ENCODE measurements at places on chromosomes 11 and 22.
A peak's percentile ranks its signal among the peaks of the same experiment; 100 is the strongest.

DNA sequence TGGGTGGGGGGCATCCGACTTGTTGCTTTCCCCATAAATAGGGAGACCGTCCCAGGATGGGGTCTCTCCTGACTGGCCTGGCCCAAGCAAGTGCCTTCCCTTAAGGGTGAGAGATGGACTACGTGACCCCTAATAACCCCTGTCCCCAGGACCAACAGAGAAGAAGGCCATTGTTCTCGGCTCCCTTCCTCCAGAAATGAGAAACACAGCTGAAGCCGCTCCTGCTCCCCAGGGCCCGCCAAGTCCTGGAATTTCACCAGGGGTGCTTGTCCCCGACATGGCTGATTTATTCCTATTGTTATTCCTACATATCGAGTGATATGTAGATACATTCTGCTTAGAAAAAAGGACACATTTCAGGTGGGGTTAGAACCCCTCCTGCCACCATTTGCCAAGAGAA, 100.8 kb downstream of the TP53I11 start:
- no peak for DNase-seq

GRCh38 chr11:2847561-2847960, 38.0 kb downstream of the CDKN1C start:
- no peak for DNase-seq

DNA sequence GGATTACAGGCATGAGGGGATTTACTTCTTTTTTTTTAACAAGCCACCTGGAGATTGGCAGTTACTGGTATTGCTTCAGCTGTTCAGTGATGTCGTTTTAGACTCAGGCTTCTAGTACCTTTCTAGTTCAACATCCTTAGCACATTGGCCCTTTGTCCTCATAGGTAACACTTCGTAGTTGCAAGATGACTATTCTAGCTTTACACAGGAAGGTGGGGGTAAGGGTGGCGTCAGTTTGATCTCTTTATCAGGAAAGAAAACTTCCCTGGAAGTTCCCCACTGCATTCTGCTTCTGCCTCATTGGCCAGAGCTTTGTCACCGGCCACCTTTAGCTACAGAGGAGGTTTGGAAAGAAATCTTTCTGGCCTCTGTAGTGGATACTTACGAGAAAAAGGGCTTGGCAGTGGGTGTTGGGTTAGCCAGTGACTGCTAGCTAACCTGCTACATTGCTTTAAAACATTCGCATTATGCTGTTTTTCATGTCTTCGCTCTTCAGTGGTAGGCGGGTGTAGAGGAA, 40.7 kb downstream of the SFI1 start:
- DNase-seq, result no peak

GRCh38 chr22:27489178-27489675, 312.3 kb downstream of the MN1 start:
- no peak for DNase-seq

- DNase-seq, result no peak
Measured at GRCh38 chr11:117734601-117735024, 62.4 kb downstream of the DSCAML1 start.

DNA sequence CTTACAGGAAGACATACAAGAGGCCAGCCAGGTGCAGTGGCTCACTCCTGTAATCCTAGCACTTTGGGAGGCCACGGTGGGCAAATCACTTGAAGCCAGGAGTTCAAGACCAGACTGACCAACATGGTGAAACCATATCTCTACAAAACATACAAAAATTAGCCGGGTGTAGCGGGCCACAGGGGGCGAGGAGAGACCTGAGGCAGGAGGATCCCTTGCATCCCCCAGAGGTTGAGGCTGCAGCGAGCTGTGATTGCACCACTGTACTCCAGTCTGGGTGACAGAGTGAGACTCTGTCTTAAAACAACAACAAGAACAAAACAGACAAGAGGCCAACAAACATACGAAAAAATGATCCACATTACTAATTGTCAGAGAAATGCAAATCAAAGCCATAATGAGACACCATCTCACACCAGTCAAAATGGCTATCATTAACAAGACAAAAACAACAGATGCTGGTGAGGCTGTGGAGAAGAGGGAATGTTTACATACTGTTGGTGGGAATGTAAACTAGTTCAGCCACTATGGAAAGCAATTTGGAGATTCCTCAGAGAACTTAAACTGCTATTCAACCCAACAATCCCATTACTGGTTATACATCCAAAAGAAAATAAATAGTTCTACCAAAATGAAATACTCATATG, 498.8 kb upstream of the ARHGAP42 start:
- no peak for DNase-seq

- DNase-seq, result no peak
Measured at GRCh38 chr11:120898568-120898967, 125.3 kb upstream of the TBCEL start.

DNA sequence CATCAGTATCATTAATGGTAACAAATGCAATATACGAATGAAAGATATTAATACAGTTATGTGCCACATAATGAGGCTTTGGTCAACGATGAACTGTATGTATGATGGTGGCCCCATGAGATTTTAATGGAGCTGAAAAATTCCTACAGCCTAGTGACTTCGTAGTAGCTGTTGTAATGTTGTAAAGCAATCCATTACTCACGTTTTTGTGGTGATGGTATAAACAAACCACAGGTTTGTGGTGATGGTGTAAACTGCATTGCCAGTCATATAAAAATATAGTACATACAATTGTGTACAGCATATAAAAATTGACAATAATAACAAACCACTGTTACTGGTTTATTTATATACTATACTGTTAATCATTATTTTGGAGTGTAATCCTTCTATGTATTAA, 27.4 kb upstream of the GRIA4 start:
- no peak for DNase-seq

DNA sequence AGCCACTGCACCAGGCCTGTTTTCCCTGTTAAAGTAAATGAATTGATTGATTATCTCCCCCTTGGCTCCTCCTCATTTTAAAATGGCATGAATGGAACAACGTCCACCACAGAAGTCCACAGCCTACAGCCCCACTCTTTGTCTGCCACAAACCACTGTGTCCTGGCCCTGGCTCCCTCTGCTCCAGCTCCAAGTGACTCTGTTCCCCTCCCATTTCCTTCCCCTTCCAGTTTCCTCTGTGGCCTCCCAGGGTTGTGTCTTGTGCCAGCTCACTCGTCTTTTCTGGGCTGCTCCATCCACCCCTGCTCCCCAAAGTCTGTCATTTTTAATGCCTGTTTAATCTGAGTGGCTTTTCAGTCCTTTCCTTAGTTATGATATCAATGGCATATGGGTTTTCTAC, 52.4 kb upstream of the CD5 start:
- no peak for DNase-seq

DNA sequence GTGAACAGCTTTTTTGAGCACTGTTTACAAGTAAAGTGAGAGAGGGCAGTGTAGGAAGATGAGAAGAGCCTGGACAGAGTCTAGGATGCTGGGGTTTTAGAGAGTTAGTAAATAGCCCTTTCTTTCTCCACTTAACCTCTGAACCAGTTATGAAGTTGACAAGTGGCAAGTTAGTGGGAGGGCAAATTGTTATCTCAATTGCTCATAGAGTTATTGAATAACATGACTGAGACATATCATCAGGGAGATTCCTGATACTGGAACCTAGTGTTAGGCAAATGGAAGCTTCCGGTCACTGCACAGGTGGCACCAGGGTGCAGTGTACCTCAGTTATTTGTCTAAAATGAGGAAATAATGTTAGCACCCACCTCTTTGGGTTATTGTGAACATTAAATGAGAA, 57.8 kb upstream of the PTPN5 start:
- DNase-seq, result no peak

DNA sequence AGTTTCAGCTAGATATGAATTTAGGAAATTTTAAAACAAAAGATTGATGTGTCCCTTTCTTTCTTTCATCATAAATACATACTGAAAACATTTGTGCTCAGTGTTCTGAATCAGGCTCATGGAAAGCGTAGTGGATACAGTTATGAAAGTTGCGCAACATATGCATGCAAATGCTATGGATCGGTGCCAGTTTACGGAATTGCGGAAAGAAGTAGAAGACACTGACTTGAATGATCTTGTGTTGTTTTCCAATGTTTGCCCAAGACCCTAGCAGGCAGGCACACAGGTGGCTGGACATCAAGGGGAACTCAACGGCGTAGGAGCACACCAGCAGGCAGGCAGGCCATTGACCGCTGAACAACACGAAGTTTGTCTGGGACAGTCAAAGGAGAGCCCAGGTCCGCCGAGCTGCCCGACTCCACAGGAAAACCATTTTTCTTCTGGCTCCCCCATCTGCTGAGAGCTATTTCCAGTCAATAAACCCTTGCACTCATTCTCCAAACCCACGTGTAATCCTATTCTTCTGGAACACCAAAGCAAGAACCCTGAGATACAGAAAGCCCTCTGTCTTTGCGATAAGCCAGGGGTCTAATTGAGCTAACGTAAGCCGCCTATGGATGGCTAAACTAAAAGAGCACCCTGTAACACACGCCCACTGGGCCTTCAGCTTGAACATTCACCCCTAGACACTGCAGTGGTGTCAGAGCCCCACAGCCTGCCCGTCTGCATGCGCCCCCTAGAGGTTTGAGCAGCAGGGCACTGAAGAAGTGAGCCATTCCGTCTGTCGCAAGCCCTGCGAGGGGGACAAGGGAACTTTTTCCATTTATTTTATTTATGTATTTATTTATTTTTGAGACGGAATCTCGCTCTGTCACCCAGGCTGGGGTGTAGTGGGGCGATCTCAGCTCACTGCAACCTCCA, 7.4 kb upstream of the BIRC3 start:
- DNase-seq, result no peak

DNA sequence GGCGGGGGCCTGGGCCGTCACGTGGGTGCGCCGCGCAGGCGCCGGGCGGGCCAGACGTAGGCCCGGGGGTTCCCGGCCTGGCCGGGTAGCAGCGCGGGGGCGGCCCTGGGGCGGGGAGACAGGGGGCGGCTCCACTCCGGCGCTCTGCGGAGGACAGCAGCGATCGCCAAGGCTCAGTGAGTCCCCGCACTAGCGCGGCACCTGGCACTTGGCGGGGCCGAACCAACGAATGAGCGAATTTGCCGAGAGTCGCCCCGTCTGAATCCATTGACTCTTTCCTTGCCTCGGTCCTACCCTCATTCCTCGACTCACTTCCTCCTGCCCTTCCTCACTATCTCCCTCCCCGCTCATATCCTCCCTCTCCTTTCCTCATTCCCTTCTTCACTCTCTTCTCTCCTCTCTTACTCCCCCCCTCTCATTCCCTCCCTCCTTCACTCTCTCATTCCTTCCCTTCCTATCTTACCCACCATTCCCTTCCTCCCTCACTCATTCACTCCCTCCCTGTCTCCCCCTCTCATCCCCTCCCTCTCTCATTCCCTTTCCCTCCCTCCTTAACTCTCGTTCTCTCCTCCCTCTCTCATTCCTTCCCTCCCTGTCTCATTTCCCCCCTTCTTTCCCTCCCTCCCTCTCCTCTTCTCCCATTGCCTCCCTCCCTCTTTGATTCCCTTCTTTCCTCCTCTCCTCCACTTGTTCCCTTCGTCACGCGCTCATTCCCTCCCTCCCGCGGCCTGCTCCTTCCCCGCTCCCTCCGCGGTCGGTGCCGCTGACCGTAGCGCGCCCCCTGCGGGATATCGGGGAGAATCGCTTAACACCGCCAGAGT, 476 bp upstream of the KLHL22 start:
- peak; percentile 88 for DNase-seq

GRCh38 chr11:19734171-19734570, 21.5 kb downstream of the NAV2 start:
- DNase-seq, result no peak

GRCh38 chr22:42074846-42075676, 1.0 kb downstream of the PHETA2 start:
- DNase-seq, result no peak

DNA sequence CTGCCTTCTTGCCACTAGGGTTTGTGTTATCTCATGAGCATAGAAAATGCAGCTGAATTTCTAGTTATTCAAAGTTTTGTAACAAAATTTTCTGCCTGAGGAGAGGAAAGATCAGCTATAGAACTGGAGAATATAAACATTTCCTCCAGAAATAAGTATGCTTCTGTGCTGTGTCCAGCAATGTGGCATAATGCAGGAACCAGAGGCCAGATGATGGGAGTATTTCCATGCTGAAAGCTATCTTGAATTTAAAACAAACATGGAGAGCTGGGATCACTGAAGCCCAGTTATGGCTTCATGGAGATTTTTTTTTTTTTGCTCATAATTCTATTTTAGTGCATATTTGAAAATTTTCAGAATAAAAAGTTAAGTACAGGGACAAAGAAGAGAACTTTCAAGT, 608.2 kb downstream of the SOX6 start:
- no peak for DNase-seq

GRCh38 chr11:133895551-133895950, 50.2 kb upstream of the SPATA19 start:
- DNase-seq, result no peak

GRCh38 chr11:16936643-16937042, 77.6 kb downstream of the PLEKHA7 start:
- DNase-seq, result no peak

- no peak for DNase-seq
Measured at GRCh38 chr11:128734832-128735224, 41.0 kb downstream of the FLI1 start.

DNA sequence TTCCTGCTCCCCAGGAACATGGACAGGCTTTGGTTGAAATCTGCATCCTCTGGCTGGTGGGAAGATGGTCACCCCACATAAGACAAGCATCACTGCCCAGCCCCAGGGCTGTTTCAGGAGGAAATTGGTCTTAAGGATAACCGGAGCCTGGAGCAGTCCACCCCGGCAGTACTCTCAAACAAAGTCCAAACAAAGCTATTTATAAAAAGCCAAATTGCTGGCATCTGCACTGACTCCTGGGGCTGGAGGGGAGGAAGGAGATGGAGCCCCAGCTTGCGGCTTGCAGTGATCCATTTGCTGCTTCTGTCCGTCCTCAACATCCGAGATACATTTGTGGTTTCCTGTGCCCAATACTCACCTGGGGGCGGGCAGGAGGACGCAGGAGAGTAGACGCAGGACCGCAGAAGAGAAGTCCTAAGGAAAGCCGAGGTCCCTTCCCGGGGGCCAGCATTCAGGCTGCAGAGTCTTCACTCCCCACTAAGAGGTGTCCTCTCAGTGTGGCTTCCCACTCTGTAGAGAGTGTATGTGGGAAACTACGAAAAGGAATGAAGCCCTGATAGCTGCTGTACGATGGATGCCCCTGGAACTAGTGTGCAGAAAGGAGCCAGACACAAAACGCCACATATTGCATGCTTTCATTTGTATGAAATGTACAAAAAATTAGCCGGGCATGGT, 107.3 kb upstream of the FGF3 start:
- DNase-seq, result no peak

GRCh38 chr11:2554338-2555207, 109.8 kb downstream of the KCNQ1 start:
- no peak for DNase-seq
